Jurkat, Clone E6-1 (cell line): ENCODE measurements at places on chromosomes 2 and 18.

- no peak for DNase-seq
Observed at GRCh38 chr2:55408098-55408882, 11.4 kb downstream of the CCDC88A start.

DNA sequence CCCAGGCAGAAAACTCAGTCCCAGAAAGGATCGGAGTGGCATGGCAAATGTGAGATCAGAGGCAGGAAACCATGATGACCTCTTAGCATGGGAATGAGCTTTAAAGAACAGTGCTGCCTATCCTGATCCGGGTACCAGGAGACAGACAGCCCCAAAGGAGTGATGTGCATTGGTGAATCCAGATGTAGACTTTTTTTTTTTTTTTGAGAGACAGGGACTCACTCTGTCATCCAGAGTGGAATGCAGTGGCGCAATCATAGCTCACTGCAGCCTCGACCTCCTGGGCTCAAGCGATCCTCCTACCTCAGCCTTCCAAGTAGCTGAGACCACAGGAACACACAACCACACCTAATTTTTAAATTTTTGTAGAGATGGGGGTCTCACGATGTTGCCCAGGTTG is 122.7 kb downstream of the VAPA start:
- DNase-seq, result no peak

- no peak for DNase-seq
Observed at GRCh38 chr2:26474261-26474785, 3.6 kb downstream of the OTOF start.

GRCh38 chr2:240930631-240931318 is 24.6 kb downstream of the CROCC2 start:
- DNase-seq, result no peak

- DNase-seq, result no peak
Observed at GRCh38 chr2:10310309-10310888, 7.7 kb downstream of the HPCAL1 start.

GRCh38 chr2:241632478-241633325 is 4.3 kb downstream of the THAP4 start:
- no peak for DNase-seq

DNA sequence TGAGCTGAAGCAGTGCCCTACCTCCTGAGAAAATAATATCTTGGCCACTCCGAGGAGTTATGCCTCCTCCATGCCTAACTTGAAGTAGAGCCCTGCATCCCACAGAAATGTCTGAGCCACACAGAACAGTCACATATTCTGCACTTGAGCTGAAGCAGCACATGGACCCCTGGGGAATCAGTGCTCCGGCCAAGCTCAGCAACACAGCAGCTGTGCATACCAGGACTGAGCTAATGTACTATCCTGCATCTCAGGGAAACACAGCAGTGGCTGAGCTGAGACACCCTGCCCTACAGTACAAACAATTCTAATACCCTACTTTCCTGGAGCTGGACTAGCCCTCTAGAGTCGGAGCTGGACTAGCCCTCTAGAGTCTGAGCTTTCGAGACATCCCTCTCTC is 166.9 kb downstream of the ZNF516 start:
- no peak for DNase-seq

DNA sequence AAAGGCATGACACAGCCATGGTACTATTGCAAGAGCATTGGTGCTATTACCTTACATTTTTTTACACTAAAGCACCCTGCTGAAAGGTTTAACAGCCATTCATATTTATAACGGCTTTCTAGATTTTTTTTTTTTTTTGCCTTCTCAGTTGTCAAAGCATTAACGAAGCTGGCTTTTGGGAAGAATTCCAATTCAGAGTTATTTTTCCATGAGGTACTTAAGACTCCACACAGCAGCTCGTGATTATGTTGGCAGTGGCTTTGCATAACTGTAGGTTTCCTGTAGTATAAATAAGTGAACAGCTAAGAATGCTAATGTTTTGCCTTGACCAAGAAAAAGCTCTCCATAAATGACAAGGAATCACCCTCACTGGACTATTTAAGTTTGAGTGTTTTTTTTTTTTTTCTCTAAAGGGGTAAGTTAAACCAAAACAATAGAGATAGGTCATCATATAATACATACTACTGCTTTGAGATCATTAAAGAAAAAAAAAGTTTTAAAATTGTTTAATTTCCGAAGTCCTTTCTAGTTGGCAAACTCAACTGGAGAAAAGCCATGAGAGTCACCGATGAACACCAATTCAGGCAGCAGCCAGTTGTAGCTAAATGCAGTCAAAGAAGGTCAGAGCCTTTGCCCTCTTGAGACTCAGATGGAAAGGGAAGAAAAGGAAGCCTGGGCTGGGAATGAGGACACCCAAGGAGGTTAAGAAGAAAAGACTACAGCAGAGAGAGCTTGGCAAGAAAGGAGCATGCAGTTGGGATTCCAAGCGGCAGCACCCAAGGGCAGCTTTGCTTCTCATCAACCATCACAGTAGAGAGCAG is 187.4 kb upstream of the NCKAP5 start:
- DNase-seq, result no peak

DNA sequence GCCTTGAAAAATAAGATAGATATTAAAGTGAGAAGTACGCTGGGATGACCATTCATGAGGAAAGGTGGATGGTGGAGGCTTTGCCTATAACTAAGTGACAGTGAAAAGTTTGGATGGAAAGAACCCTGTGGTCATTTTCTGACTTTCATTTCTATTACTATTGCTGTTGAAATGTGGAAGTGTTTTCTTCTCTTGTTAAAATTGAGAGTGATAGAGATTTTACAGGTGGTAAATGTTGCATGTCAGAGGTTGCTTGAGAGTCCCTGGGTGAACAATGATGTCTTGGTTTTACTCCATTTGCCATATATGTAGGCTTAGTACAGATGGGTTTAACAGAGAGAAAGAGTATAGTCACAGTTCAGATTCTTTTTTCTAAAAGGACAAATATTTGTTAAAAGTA is 18.4 kb downstream of the NCOA1 start:
- no peak for DNase-seq

GRCh38 chr18:55552526-55553189 is 35.3 kb downstream of the TCF4 start:
- no peak for DNase-seq

DNA sequence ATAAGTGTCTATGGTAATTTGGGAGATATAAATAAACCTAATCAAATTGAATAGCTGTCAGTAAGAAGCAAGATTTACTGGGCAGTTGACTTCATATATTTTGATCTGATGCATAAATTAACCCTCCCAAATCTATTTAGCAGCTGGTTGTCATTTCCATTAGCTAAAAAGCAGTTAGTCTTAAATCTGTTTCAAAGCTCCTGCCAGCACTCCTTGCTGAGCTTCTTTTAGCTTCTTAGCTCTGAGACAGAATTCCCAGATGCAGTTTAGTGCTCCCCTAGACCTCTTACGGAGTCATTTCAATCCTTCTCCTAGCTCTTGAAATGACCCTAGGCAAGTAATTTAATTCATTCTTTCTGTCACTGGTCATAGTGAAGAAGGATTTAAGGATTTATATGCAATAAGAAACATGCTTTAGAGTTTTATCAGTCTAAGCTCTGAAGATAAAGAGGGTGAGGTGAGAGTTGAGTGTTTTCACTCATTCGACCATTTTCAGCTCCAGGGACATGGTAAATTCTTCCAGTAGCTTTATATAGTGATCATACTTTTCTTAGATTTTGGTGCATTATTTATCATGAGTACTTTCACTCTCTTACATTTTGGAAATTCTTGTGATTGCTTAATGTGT is 98.9 kb downstream of the PHLPP1 start:
- no peak for DNase-seq

DNA sequence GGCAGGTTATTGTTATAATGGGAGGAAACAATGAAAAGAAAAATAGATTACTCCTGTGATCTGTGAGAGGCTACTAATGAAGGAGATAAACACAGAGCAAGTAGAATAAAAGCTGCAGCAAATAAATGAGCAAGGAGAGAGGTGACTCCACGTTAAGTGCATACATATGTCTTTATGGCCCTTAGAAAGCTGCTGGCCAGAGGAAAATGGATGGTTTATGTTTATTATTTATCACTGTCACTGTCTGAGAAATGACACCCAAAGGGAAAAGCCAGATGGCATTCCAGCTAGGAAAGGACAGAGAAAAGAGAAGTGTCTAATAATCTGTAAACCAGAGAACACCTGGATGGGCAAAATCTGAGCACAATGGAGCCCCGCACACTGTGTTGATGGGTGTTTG is 122.9 kb upstream of the DDX18 start:
- DNase-seq, result no peak

GRCh38 chr2:177074099-177074710 is 138.4 kb upstream of the HNRNPA3 start:
- DNase-seq, result no peak
